Activated B cell treated with CpG ODN at 0.5 μM for 24 hours (primary cell): ENCODE measurements at places on chromosomes 16 and 17.

GRCh38 chr16:4506450-4506849 lies 30.3 kb downstream of the HMOX2 start:
- peak; percentile 31 for DNase-seq

DNA sequence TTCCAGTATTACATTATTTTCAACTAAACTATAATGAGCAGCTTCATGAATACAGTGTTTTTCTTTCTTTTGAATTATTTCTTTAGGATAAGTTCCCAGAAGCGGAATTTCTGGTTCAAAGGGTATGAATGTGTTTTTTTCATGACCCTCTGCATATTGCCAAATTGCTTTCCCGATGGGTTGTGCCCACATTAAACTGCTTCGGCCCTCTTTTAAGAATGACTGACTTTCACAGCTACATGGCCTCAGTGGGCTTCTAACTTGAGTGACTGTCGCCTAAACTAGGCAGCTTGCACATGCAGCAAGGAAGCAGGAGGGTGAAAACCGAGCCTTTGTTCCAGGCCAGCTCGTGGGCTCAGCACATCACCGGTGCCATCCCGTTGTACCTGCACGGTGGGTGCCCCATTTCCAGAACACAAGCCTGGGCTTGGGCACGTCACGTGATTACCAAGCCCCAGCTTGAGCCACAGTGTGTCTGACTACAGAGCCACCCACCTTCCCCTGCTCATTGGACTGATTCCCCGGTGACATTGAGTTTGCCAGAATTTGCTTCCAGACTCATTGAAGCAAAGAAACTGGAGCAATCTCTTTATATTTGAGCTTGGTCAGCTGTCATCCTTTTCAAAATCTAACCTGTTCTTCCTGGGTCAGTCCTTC lies 112.8 kb downstream of the CLEC16A start:
- DNase-seq: no peak

DNA sequence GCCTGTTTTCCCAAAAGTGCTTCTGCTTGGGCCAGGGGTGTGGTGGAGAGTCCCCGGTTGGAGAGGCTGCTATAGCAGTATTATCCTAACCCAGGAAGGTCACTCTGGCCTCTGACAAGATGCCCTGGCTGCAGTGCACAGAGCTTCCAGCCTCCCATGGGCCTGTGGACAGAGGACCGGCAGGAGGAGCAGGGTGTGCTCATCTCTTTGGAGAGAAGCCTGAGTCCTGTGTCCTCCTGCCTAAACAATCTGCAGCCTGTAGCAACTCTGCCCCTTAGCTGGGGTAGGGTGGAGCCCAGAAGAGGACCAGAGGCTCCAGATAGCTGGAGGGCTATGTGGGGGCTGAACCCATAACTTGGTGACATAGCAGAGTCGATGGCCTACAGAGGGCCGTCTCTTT lies 78.0 kb downstream of the MPRIP start:
- DNase-seq: no peak

DNA sequence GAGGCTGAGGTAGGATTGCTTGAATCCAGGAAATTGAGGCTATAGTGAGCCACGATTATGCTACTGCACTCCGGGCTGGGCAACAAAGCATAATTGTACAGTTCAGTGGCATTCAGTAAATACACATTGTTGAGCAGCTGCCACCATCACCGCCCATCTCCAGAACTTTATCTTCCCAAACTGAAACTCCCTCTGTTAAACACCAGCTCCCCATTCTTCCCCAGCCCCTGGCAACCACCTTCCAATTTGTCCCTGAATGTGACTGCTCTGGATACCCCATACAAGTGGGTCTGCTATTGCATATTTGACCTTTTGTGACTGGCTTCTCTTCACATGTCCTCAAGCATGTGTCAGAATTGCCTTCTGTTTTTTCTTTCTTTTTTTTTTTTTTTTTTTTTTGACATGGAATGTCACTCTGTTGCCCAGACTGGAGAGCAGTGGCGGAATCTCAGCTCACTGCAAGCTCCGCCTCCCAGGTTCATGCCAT lies 2.9 kb downstream of the RPL38 start:
- no peak for DNase-seq

DNA sequence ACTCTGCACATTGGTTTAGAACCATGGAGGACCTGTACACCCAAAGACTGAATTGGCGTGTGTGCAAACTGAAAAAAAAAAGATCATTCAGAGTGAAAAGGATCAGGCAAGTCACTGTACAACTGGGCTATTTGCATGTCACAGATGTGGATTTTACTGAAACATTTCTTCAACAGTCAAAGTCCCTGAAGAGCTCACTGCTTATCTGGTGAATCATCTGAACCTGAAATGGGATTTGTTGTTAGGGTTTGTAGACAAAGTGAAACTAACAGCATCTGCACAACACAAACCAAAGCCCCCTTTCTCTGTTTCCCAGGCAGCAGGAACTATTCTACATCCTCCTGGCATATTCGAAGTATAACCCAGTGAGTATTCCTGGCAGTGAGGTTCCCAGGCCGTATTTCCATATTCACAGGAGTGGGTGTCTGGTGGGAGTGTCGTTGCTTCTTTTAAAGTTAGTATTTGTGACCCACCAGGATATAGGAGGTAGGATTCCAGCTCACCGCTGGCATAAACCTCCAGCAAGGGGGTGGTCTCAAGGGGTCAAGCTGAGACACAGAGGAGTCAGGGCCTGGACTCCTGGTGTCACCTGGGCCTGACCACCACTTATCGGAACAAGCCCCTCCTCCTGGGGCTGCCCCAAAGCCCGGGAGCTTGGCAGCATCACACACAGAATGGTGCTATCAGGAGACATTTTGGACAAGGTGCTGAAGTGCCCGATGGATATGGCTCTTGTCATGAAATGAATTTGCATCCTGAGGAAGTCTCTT lies 80.9 kb downstream of the GOSR1 start:
- DNase-seq: no peak

- no peak for DNase-seq
Measured at GRCh38 chr17:61461967-61462718, 9.9 kb downstream of the TBX4 start.

- DNase-seq: no peak
Measured at GRCh38 chr16:78606545-78606944, 507.1 kb downstream of the WWOX start.
